ENCODE measurements at places on chromosomes 2 and 18. TPM values are rescaled to one million over a fixed set of nuclear protein-coding genes. Genes with fewer than 3 reads are reported as not detected.

- DNase-seq, result no peak
Observed at GRCh38 chr2:203689426-203690116, 16.9 kb upstream of the CD28 start.

DNA sequence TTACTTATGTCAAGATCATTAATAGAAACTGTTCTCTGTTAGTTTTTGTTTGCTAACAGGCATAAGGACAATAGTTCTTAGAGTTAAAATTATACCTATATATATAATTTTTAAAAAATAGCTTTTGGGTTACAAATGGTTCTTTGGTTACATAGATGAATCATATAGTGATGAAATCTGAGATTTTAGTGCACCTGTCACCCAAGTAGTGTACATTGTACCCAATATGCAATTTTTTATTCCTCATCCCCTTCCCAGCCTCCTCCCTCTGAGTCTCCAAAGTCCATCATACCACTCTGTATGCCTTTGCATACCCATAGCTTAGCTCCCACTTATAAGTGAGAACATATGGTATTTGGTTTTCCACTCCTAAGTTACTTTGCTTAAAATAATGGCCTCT is 26.4 kb downstream of the SLC4A1AP start:
- no peak for DNase-seq

- peak; percentile 5 for DNase-seq
Observed at GRCh38 chr2:175684466-175684865, 317.6 kb downstream of the LNPK start.

DNA sequence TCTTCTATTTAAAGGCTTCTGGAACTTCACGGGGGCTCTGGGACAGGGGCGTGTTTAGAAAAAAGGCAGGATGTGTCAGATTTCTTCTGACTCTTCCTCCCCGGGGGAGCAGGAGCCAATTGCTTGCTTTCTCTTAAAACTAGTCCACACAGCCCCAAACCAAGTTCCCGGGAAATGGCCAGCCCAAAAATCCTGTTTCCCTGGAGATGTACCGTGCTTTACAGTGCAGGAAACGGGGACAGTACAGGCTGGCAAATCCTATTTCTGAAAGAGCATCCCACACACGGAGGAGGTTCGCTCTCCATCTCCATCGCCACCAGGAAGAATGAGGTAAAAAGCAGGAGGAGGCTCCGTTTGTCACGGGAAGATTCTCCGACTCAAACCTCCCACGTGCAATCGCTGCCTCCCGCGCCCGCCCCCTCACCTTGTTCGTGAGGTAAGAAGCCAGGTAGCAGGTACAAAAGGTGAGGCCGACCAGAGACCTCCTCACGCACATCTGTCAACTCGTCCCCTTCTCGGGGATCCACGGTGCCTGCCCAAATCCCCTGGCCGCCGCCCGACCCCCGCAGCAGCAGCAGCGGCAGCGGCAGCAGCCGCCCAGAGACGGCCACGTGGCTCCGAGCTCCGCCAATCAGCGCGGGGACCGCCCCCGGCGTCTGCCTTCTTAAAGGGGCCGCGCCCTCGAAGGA is 15.6 kb upstream of the RIOK3 start:
- DNase-seq, result peak; percentile 85

GRCh38 chr2:80519121-80519643 is 214.6 kb upstream of the LRRTM1 start:
- DNase-seq, result no peak

DNA sequence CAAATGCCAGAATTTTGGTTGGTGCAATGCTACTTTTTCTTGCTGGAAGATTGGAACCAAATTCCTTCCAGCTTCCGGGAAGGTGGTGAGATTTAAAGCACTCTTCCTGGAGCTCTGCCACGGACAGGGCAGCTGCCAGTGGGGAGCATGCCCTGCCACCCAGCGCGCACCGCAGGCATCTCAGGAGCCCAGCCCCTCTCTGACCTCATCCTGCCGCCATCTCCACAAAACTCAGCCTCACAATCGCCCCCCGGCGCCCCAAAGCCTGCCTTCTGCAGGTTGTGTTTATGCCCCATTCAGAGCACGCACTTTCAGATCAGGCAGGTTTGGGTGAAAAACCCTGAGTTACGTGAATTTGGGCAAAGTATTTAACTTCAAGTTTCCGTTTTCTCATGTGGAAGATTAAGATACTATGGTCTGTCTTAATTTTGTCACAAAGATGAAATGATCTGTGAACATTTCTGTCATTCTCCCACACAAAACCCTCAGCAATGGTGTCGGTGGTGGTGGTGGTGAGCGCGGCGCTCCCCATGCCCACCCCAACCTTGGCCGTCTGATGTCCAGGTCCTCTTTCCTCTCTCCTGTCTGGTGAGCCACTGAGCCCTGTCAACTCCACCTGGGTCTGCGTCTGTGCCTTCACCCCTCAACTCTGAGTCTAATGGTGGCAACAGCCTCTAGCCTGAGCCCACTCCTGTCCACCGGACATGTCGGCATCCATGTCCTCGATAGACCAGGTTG is 282.8 kb upstream of the SALL3 start:
- no peak for DNase-seq

C1QL2 gene
- 0.30 TPM for total RNA-seq

IL36A gene
- not detected for total RNA-seq

UGGT1 gene
- total RNA-seq, result 38.4 TPM

PROKR1 gene
- total RNA-seq, result 0.04 TPM
